ENCODE measurements at places on chromosomes 7 and 10. TPM values are rescaled to one million over a fixed set of nuclear protein-coding genes. Genes with fewer than 3 reads are reported as not detected.

- no peak for DNase-seq
Measured at GRCh38 chr7:130363026-130363847, 17.1 kb upstream of the CPA1 start.

GRCh38 chr7:52689912-52690311, 345.5 kb upstream of the POM121L12 start:
- no peak for DNase-seq

DNA sequence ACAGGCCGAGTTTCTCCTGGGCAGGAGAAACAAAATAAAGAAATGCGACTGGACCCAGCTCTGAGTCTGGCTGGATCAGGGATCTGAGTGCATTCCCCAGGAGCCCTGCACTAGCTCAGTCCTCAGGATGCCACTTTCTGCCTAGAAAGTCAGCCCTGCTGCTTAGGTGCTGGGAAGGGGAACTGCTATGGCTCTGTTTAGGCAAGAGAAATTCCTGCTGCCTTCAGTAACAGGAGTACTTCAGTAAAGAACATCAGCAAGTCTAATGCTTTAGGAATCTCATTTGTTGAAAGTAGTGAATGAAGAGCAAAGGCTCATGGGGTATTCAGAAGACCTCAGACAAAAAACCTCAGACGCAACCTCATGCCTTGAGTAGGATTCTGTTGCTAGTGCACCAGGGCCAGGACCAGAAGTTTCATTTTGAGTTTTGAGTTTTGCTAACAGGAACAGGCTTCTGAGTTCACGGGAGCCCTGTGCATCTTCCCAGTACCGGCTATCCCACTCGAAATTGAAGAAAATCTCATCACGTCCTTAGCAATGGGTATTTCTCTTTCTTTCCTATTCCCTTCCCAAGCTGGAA, 170.8 kb upstream of the CDCA7L start:
- no peak for DNase-seq

DNA sequence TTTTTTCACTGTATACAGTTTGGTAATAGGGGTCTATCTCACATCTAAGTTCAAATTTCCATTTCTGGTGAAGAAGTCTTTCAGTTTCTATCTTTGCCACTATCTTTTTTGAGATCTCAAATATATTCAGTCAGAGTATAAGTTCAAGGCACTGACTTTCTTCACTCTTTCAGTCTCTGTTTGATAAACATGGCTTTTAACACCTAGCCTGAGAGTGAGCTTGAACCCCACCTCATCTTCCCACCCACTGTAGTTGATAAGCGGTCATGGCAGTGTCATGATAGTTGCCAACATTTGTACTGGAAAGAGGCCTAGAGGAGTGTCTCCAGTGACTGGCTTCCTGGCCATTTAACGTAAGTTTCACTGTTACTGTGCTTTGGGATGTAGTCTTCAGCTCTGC, 41.2 kb upstream of the AGR3 start:
- no peak for DNase-seq

DNA sequence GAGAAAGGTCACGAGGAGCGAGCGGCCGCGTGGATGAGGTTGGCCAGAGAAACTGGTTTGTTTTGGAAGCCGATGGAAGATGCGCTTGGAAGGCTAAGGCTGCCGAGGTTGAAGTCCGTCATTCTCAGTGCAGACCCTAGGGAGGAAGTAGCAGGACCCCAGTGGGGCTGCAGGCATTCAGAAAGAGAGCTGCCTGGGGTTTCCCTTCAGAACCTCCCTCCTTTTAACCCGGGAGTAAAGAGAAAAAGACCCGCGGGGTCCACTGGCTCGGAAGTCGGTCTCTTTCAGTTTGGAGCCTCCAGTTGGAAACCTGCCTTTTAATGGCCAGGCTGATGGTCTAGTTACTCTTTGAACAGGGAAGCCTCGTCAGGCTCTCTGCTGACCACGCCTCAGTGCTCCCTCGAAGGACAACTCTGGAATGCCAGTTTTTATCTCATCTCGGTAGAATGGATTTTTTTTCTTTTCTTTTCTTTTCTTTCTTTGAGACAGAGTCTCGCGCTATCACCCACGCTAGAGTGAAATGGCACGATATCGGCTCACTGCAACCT, 188.6 kb downstream of the CUX1 start:
- no peak for DNase-seq

Gene HOXA6
- polyA plus RNA-seq: 4.9 TPM

Gene CDHR3
- polyA plus RNA-seq: 24.3 TPM

Gene MIOS
- 29.4 TPM for polyA plus RNA-seq
